GM12878 (cell line): ENCODE measurements at places on chromosomes 3 and 15. TPM values are rescaled to one million over a fixed set of nuclear protein-coding genes. Genes with fewer than 3 reads are reported as not detected.

- no peak overlapping the region for H3K4me3 ChIP-seq
- peaks cover 2% of the 10 kb centered on the region; the same call in 1 of the 2 replicates for H3K27me3 ChIP-seq
- no peaks in the 10 kb centered on the region for H3K36me3 ChIP-seq
- no peak for DNase-seq
Measured at GRCh38 chr15:66097151-66098021, 156.2 kb downstream of the MEGF11 start.

GRCh38 chr3:150377601-150378300 is 30.3 kb upstream of the TSC22D2 start:
- H3K27ac ChIP-seq: no peak overlapping the region
- 0 out of 2 replicates have a peak, but pooled peaks cover under 1% of the 10 kb centered on the region for H3K4me1 ChIP-seq
- DNase-seq: no peak
- H3K4me3 ChIP-seq: no peak overlapping the region

GRCh38 chr15:78614021-78614420 is 6.8 kb downstream of the CHRNA3 start:
- H3K4me1 ChIP-seq: no peaks in the 10 kb centered on the region
- no peak overlapping the region for H3K4me3 ChIP-seq
- no peak overlapping the region for H3K27ac ChIP-seq
- DNase-seq: no peak
- H3K27me3 ChIP-seq: peaks cover 4% of the 10 kb centered on the region

DNA sequence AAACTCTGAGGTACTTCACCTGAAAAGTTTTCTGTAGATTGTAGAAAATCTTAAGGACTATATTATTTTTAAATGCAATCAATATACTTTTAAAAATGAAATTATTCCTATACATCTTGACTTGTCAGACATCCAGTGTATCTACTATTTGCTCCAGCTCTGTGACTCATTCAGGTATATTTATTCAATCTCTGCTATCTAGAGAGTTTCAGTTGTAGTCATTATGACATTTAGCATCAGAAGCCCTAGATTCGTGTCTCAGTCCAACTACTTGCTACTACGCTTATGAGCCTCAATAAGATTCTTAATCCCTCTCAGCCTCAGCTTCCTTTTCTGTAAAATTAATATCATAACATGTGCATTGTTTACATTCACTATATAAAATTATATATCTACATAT is 22.3 kb upstream of the EIF1B start:
- H3K27ac ChIP-seq: no peak overlapping the region
- no peaks in the 10 kb centered on the region for H3K4me1 ChIP-seq
- no peaks in the 10 kb centered on the region for H3K36me3 ChIP-seq
- no peak for DNase-seq
- no peak overlapping the region for H3K4me3 ChIP-seq

DNA sequence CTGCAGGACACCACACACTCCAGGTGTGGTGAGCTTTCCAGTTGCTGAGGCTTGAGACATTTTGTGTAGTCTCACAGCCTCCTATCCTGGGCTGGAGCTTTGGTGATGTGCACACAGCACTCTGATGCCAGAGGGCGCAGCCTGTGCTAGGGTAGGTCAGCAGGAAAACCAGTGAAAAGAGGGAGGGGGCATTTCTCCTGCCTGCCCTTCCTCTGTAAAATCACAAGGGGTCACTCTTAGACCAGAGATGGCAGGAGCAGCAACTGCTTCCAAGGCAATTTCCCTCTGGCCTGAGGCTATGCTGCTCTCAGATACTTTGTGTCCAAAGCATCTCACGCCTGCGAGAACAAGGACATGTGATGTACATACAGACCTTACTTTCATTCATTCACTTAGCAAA is 16.5 kb upstream of the MUSTN1 start:
- peaks cover 3% of the 10 kb centered on the region for H3K4me1 ChIP-seq
- no peaks in the 10 kb centered on the region for H3K27me3 ChIP-seq
- no peak overlapping the region for H3K27ac ChIP-seq
- DNase-seq: no peak
- no peak overlapping the region for H3K4me3 ChIP-seq
- peaks cover 18% of the 10 kb centered on the region for H3K36me3 ChIP-seq

The FEZF2 gene
- total RNA-seq: not detected in 2 replicates

The CCR4 gene
- 7.9 and 8.6 TPM in 2 replicates for total RNA-seq

The TLR9 gene
- 4.8 and 6.9 TPM in 2 replicates for total RNA-seq
